ENCODE measurements at places on chromosomes 3 and 15.

DNA sequence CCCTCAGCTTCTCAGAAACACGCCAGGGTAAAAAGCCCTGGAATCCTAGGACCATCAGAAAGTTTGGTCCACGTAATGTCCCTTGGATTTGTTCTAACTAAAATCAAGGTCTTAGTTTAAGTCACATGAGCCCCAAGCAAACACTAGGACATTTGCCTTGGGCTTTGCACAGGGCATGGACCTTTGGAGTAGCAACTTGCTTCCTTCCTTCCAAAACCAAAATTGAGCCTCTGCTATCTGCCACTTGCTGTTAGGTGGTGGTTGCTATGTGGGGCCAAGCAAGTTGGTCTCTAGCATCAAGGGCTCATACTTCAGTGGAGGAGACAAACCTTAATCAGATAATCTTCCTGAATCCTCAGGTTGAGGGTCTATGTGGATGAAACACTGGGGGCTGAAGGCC lies 4.0 kb upstream of the DAG1 start:
- no peaks in the 10 kb centered on the region for H3K36me3 ChIP-seq
- no peaks in the 10 kb centered on the region for H3K27me3 ChIP-seq
- H3K27ac ChIP-seq = no peak overlapping the region
- no peak for DNase-seq
- H3K4me1 ChIP-seq = peaks cover 8% of the 10 kb centered on the region
- no peak overlapping the region for H3K4me3 ChIP-seq

DNA sequence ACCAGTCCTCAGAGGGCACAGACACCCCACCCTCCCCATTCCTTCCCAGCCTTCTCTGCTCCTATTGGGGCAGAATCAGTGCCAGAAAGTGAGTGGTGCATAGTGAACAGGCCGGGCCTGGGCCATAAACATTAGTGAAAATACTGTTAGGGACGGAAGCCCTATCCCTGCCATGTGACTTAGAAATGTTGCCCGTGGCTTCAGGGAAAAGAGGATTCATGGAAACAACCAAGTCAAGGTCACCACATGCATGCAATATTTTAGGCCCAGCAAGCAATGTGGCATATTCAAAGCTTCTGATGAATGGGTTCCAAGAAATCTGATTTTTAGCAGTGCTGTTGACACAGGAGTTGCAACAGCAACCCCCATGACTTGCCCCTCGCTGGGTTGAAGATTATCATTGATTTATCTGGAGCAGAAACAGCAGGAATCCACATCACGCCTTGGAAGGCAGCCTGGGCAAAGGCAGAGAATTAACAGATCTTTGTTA lies 52.3 kb downstream of the CCNL1 start:
- peaks cover 2% of the 10 kb centered on the region for H3K27me3 ChIP-seq
- H3K4me1 ChIP-seq = peaks cover 22% of the 10 kb centered on the region
- DNase-seq = no peak
- no peak overlapping the region for H3K27ac ChIP-seq
- H3K4me3 ChIP-seq = no peak overlapping the region
- peaks cover under 1% of the 10 kb centered on the region for H3K36me3 ChIP-seq

- H3K4me3 ChIP-seq = peak overlapping the region; percentile 60
- DNase-seq = no peak
- H3K27ac ChIP-seq = no peak overlapping the region
Measured at GRCh38 chr15:72237853-72238224, 6.8 kb upstream of the PKM start.

- peaks cover 45% of the 10 kb centered on the region for H3K4me1 ChIP-seq
- peaks cover 4% of the 10 kb centered on the region for H3K36me3 ChIP-seq
- H3K4me3 ChIP-seq = peak overlapping the region; percentile 91
- peak; percentile 73 for DNase-seq
- no peaks in the 10 kb centered on the region for H3K27me3 ChIP-seq
Measured at GRCh38 chr15:90871139-90871715, 2.8 kb downstream of the FURIN start.

DNA sequence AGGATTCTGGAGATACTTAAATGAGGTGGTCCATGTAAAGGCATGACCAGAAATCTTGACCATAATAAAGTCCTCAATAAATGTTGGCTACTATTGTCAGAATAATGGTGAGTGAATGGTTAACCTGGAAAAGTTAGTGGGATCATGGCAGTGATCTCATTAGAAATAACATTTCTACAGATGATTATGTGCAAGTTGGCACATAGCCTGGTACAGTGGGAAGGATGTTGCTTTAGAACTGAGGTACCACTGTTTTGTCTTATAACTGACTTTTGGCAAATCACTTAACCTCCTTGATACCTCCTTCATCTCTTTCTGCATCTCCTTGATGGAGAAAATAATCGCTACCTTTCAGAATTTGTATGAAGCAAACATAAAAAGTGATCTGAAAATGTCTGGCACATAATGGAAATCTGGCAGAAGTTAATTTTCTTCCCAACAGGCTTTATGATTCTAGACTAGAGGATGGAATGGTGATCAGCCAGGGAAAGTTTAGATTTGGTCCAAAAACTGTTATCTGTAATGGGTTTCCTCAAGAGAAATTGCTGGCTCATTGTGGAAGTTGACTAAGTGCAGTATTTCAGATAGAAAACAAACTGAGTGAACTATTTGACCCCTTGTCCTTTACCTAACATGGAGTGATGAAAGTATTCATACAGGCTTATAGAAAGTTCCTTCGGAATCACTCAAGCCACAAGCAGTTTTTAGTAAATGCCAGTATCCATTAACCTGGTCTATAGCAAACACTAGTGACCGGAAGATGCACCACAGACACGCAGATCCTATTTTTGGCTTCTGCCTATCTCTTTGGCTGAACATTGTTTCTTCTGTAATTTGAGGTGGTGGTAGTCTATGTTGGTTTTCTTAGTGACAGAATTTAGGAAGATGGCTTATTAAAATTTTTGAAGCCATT lies 449.6 kb upstream of the TGFBR2 start:
- no peak overlapping the region for H3K4me3 ChIP-seq
- no peaks in the 10 kb centered on the region for H3K36me3 ChIP-seq
- no peak overlapping the region for H3K27ac ChIP-seq
- peaks cover 1% of the 10 kb centered on the region for H3K4me1 ChIP-seq

GRCh38 chr3:169658311-169658931 lies 5.1 kb downstream of the MECOM start:
- H3K27ac ChIP-seq = no peak overlapping the region
- H3K36me3 ChIP-seq = no peaks in the 10 kb centered on the region
- H3K4me3 ChIP-seq = no peak overlapping the region
- peaks cover 80% of the 10 kb centered on the region for H3K27me3 ChIP-seq
- DNase-seq = no peak
- peaks cover 32% of the 10 kb centered on the region for H3K4me1 ChIP-seq

GRCh38 chr3:188469228-188469885 lies 315.4 kb downstream of the LPP start:
- H3K4me3 ChIP-seq = no peak overlapping the region
- no peaks in the 10 kb centered on the region for H3K4me1 ChIP-seq
- peaks cover 23% of the 10 kb centered on the region for H3K36me3 ChIP-seq
- H3K27me3 ChIP-seq = no peaks in the 10 kb centered on the region
- H3K27ac ChIP-seq = no peak overlapping the region

DNA sequence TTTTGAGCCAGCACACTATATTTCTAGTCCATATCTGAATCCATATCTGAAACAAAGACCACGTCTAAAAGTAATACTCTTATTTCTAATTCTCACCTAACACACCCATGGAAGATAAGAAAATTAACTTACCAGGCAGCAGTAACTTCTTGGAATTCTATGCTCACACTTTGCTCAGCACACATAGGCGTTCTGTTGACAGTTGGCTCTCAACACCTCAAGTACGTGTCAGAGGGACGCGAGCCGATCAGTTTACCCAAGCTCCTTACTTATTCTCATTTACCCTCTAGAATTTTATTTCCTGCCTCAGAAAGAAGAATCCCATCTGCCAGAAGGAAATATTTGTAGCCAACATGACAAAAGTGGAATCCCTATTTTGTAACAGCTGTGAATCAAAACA lies 911.9 kb downstream of the FHIT start:
- H3K27ac ChIP-seq = no peak overlapping the region
- no peak for DNase-seq
- no peaks in the 10 kb centered on the region for H3K4me1 ChIP-seq
- H3K27me3 ChIP-seq = no peaks in the 10 kb centered on the region
- no peak overlapping the region for H3K4me3 ChIP-seq

GRCh38 chr3:128473180-128473519 lies 6.5 kb upstream of the DNAJB8 start:
- no peak overlapping the region for H3K27ac ChIP-seq
- DNase-seq = no peak
- no peaks in the 10 kb centered on the region for H3K4me1 ChIP-seq
- H3K36me3 ChIP-seq = no peaks in the 10 kb centered on the region
- peaks cover 21% of the 10 kb centered on the region for H3K27me3 ChIP-seq
- H3K4me3 ChIP-seq = no peak overlapping the region

DNA sequence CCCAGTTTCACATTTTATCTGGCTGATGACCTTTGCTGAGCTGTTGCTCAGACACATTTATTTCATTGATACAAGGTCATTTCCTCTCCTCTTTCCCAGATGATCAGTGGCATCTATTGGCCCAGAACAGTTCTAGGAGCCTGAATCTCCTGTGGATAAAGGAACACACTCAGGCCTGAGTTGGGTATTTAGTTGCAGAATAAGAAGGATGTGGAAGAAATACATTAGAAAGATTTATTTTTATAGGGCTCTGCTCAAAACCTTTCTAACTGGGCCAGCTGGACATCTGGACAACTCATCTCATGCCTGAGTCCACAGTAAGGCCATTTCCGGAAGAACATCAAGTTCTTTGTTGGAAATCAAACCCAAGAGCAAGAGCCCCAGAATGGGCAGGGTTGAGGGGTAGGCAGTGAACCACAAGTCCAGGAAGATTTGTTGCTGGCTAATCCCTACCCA lies 19.7 kb upstream of the MFGE8 start:
- H3K27me3 ChIP-seq = peaks cover 21% of the 10 kb centered on the region
- peaks cover 2% of the 10 kb centered on the region for H3K36me3 ChIP-seq
- H3K4me3 ChIP-seq = no peak overlapping the region
- H3K4me1 ChIP-seq = no peaks in the 10 kb centered on the region
- no peak for DNase-seq

GRCh38 chr15:69941706-69942495 lies 155.8 kb downstream of the TLE3 start:
- no peak overlapping the region for H3K4me3 ChIP-seq
- H3K27ac ChIP-seq = no peak overlapping the region
- peaks cover 2% of the 10 kb centered on the region for H3K4me1 ChIP-seq
- DNase-seq = no peak
- H3K27me3 ChIP-seq = peaks cover 22% of the 10 kb centered on the region

DNA sequence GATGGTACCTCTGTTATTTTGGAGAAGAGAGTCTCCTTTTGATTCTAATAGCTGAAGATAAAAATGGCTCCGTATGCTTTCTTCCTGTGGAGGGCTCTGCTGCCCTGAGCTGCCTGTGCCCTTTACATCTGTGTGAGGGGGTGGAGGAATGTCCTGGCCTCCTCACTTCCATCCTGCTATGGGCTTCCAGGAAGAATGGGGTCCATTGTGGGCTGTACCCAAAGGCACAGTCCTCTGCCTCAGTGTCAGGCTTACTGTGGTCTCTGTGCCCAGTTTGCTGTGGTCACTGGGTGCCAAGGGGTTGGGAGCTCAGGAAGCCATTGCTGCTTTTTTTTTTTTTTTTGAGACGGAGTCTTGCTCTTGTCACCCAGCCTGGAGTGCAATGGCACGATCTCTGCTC lies 14.4 kb downstream of the DAG1 start:
- H3K4me1 ChIP-seq = peaks cover 4% of the 10 kb centered on the region
- no peak overlapping the region for H3K4me3 ChIP-seq
- no peak overlapping the region for H3K27ac ChIP-seq
- no peaks in the 10 kb centered on the region for H3K27me3 ChIP-seq
- DNase-seq = no peak

DNA sequence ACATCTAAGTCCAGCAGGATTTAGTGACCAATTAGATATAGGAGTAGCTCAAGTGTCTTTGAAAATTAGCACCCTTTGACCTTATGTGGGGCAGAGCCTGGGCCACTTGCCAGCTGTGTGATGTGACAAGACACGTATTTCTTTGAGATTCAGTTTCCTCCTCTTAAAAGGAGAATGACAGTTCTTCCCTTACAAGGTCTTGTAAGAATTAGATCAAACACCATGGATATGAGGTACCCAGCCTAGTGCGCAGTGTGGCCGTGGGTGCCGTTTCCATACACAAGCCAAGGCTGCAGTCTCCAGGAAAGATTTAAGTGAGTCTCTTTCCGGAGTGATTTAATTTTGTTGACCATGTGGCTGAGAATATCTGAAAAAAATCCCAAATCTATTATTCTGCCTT lies 46.3 kb downstream of the ARHGAP31 start:
- H3K4me1 ChIP-seq = no peaks in the 10 kb centered on the region
- H3K27ac ChIP-seq = no peak overlapping the region
- no peaks in the 10 kb centered on the region for H3K36me3 ChIP-seq
- no peak overlapping the region for H3K4me3 ChIP-seq

GRCh38 chr15:85763157-85763556 lies 31.6 kb downstream of the KLHL25 start:
- DNase-seq = no peak
- H3K36me3 ChIP-seq = peaks cover 2% of the 10 kb centered on the region
- no peaks in the 10 kb centered on the region for H3K27me3 ChIP-seq
- peaks cover 1% of the 10 kb centered on the region for H3K4me1 ChIP-seq
- peak overlapping the region; percentile 58 for H3K27ac ChIP-seq
- H3K4me3 ChIP-seq = no peak overlapping the region

GRCh38 chr3:161422171-161422700 lies 50.9 kb upstream of the SPTSSB start:
- no peak overlapping the region for H3K4me3 ChIP-seq
- H3K27ac ChIP-seq = no peak overlapping the region
- peaks cover 5% of the 10 kb centered on the region for H3K4me1 ChIP-seq

GRCh38 chr3:5464649-5465048 lies 277.1 kb downstream of the EDEM1 start:
- H3K27me3 ChIP-seq = peaks cover 7% of the 10 kb centered on the region
- no peaks in the 10 kb centered on the region for H3K36me3 ChIP-seq
- no peak for DNase-seq

GRCh38 chr3:127211118-127212060 lies 18.5 kb downstream of the PRR23E start:
- DNase-seq = no peak
- H3K4me1 ChIP-seq = no peaks in the 10 kb centered on the region
- H3K36me3 ChIP-seq = no peaks in the 10 kb centered on the region
- no peak overlapping the region for H3K27ac ChIP-seq
- H3K4me3 ChIP-seq = no peak overlapping the region

DNA sequence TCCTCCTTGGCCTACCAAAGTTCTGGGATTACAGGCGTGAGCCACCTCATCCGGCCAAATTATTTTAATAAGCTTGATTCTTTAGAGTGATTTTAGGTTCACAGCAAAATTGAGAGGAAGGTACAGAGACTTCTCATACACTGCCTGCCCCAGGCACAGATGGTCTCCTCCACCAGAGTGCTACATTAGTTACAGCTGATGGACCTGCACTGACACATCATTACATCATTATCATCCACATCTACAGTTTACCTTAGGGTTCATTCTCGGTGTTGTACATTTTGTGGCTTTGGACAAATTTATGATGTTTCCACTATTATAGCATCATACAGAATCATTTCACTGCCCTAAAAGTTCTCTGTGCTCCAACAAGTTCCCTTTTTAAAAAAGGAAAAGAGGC lies 4.4 kb upstream of the VPS8 start:
- no peaks in the 10 kb centered on the region for H3K27me3 ChIP-seq
- H3K4me3 ChIP-seq = no peak overlapping the region
- peaks cover 12% of the 10 kb centered on the region for H3K4me1 ChIP-seq

Data from activated naive CD8-positive, alpha-beta T cell treated with anti-CD3 and anti-CD28 coated beads, Interleukin-2, amount 10 ng/mL, durations not matched to agents 7 days and 5 days (primary cell).